ENCODE measurements at places on chromosomes 11 and 22.

- DNase-seq, result no peak
These were observed 2.2 kb downstream of the TUT1 start for GRCh38 chr11:62588966-62589637.

DNA sequence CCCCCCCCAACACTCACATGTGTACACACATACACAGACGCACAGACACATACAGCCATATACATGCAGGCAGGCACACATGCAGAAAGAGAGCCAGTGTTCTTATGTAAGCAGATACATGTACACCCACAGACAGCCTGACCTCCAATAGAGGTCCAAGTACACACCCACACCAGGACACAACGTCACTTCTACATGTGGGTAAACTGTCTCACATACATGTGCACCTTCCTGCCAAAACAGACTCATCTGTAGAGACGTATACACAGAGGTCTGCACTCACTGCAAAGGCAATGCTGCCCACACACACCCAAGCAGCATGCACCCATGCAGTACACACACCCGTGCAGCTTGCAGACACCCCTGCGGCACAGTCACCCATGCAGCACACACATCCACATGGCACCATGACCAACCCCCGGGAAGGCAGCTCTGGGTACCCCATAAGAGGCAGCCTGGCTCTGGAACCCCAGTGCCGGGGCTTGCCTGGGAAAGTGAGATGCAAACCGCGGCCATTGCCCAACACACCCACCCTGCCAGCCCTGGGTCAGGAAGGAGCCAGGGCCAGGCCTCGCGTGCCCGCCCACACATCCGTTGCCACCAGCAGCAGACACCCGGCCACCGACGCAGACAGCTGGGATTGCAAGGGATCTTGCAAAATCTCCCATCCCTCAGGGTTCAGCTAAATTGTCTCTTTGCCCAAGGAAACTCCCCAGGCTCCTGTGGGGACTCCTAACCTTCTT is 10.1 kb downstream of the CASTOR1 start:
- DNase-seq, result no peak

- DNase-seq, result no peak
These were observed 311.9 kb downstream of the METTL15 start for GRCh38 chr11:28420099-28420498.

- DNase-seq, result no peak
These were observed 9.1 kb upstream of the TBC1D22A start for GRCh38 chr22:46753360-46753759.

GRCh38 chr11:118646393-118646792 is 33.1 kb downstream of the TREH start:
- DNase-seq, result no peak

- DNase-seq, result no peak
These were observed 15.2 kb upstream of the SERPIND1 start for GRCh38 chr22:20758688-20759087.

GRCh38 chr11:82533628-82534327 is 199.9 kb downstream of the FAM181B start:
- DNase-seq, result no peak

GRCh38 chr11:3037040-3037944 is 19.9 kb downstream of the CARS1 start:
- DNase-seq, result peak; percentile 73

DNA sequence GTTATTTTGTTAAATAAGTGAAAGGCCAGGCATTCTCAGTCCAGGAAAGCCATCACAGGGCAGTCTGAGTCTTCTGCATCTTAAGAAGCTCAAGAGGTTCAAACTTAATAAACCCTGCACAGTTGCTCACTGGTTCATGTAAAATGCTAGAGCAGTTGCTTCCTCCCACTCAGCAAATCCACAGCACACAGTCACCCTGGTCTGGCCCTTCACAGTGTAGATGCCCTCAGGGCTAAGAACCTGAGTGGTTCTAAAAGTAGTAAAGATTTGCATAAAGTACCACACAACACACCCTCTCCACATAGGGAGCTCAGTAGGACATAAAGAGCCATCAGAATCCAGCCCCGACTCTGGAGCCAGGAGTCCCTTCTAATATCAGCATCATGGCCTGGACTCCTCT is 58.7 kb downstream of the ZNF280B start:
- no peak for DNase-seq

GRCh38 chr11:78359921-78360320 is 57.7 kb downstream of the GAB2 start:
- DNase-seq, result no peak

GRCh38 chr11:6862961-6863360 is at the start of gene OR10A2:
TSS of gene OR10A2 (plus strand) at chr11:6863057. CDS start at chr11:6869755, 6,698 bp downstream.
- DNase-seq, result no peak

GRCh38 chr11:126443120-126443519 is 87.6 kb downstream of the ST3GAL4 start:
- no peak for DNase-seq

- peak; percentile 93 for DNase-seq
These were observed 335.8 kb upstream of the DDI1 start for GRCh38 chr11:103700622-103701021.

DNA sequence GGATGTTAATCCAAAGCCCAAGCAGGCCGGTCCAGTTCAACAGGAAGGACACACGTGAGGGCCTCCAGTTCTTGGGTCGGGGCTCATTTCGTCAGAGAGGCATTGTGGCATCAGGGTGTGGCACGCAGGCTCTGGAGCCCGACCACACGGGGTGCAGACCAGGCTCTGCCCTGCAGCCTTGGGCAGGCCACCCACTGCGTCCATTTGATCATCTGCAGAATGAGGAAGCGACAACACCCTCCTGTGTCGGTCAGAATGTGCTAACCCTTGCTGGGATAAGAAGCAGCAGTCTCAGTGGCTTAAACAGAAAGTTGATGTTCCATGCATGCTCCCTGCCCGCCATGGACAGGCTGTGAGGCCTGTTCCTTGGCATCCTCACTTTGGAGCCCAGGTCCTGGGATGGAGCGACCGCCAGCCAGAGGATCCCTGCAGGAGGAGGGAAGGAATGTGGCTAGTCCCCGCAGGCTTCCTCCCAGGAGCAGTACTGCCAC is 10.8 kb downstream of the RIBC2 start:
- DNase-seq, result peak; percentile 27

DNA sequence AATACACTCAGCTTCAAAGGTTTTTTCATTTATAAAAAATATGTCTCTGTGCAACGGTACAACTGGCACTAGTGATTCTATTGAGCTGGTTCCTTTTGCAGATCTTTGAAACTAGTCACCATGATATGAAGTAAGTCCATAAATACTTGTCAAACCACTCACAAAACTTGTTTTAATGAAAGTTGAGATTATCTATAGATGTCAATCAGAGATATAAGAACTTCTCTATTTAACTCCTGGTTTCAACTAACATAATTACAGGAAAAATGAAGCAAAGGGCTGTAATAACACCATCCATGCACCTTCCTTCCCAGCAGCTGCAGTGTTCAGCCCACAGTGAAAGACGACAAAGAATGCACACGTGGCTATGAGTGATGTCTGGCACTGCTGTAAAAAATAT is 44.7 kb downstream of the TMEM123 start:
- no peak for DNase-seq

DNA sequence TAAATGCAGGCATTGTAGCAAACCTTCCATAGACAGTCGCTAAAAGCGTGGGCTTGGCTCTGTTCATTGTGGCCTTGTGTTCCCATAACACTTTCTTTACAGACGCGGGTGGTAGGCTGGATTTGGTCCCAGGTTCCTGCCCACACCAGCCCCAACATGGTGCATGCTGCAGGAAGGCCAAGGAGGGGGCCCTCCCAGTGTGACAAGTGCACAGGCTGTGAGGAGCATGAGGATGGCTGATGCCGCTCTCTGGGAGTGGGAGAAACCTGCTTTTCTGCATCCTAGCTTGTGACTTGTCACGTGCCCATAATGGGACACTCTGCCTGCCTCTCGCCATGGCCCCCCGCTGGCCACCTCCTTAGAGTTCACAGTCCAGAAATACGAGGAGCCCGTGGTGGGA is 161.8 kb upstream of the B3GAT1 start:
- DNase-seq, result no peak

GRCh38 chr22:42388130-42388797 is 43.9 kb downstream of the NFAM1 start:
- DNase-seq, result no peak

- peak; percentile 37 for DNase-seq
These were observed 452.3 kb downstream of the RAB38 start for GRCh38 chr11:87722756-87723565.

GRCh38 chr11:115993590-115993989 is 489.4 kb upstream of the CADM1 start:
- no peak for DNase-seq

DNA sequence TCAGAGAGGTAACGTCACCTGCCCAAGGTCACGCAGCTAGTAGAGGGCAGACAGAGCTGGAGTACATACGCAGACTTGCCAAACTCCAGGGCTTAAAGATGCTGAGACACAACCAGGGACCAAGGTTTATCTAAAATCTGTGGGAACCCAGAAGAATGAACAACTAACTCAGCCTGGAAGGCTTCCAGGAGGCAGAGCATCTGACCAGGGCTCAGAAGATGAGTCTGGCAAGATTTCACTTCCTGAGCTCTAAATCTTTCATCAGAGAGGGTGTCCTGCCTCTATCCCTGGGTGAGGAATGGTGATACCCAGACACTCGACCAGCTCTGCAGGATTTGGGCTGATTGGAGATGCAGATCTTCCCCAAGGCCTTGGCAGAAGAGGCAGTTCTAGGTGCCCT is 9.1 kb downstream of the GAL3ST1 start:
- DNase-seq, result no peak

GRCh38 chr11:128628325-128628673 is 40.9 kb upstream of the ETS1 start:
- no peak for DNase-seq

All from fibroblast of skin of scalp (primary cell).